Stimulated activated CD4-positive, alpha-beta T cell treated with anti-CD3 and anti-CD28 coated beads, Interleukin-4, amount 100 ng/mL, for 48 hours (primary cell): ENCODE measurements at places on chromosomes 6 and 20.

DNA sequence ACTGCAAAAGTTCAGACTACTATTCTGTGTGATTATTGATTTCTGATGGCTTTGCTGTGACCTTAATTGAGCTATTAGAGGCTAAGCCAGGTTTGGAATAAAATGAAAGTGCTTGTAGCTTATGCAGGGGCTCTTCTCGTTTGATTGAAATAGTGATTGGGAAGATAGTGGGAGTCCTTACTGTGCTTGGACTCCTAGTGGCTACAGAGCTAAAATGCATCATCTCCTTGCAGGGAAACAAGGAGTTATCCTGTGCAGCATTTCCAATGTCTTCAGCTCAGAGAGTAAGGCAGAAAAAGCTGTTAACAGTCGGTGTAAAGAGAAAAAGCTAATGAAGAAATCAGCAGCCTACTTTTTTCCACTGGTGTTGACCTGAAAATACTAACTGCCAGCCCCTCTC lies 173.5 kb downstream of the SLC35F1 start:
- no peak for DNase-seq

GRCh38 chr20:4918473-4918872 lies 82.8 kb downstream of the SLC23A2 start:
- DNase-seq: no peak

- no peak for DNase-seq
These were observed 150.3 kb downstream of the OTOR start for GRCh38 chr20:16898433-16898832.

- no peak for DNase-seq
These were observed 15.9 kb downstream of the HLA-DOA start for GRCh38 chr6:32993363-32993973.

DNA sequence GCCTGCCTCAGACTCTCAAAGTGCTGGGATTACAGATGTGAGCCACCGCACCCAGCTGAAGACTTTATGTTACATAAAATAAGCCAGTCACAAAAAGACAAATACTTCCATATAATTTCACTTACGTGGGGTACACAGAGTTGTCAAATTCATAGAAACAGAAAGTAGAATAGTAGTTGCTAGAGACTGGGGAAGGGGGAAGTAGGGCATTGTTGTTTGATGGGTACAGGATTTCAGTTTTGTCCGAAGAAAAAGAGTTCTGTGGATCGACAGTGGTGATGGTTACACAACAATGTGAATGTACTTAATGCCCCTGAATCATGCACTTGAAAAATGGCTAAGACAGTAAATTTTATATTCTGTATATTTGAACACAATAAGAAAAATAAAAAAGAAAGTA lies 41.6 kb upstream of the ANKEF1 start:
- no peak for DNase-seq

DNA sequence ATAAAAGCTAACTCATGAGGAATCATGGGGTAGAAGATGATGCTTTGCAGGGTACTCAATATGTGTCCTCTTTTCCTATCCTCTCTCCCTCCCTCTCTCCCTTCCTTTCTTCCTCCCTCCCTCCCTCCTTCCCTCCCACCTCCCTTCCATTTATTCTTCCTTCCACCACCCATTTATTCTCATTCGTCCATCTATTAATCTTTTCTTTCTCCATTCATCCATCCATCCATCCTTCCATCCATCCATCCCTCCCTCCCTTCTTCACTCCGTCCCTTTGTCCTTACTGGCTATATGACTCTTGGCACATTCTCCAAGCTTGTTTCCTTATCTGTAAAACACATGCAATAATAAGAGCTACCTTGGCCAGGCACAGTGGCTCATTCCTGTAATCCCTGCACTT lies 40.9 kb downstream of the ARHGAP40 start:
- no peak for DNase-seq

DNA sequence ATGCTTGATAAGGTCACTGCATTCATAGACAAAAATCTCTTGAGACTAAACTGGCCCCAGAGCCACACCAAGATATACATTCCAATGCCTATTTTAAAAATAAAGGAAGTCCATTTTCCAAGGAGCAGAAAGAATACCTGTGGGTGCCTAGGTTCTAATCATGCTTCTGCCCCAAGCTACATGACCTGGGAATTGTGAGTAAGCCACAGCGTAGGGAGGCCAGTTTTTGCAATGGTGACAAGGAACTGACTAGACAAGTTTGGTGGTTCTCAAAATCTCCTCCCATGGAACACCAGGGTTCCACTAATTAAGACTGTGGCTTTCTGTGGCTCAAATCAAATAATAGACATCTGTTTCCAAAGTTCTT lies 83.3 kb downstream of the GMDS start:
- DNase-seq: no peak

- no peak for DNase-seq
These were observed 56.7 kb upstream of the IRAK1BP1 start for GRCh38 chr6:78810698-78811097.

- peak; percentile 50 for DNase-seq
These were observed 6.7 kb downstream of the PSMA7 start for GRCh38 chr20:62136283-62137091.

DNA sequence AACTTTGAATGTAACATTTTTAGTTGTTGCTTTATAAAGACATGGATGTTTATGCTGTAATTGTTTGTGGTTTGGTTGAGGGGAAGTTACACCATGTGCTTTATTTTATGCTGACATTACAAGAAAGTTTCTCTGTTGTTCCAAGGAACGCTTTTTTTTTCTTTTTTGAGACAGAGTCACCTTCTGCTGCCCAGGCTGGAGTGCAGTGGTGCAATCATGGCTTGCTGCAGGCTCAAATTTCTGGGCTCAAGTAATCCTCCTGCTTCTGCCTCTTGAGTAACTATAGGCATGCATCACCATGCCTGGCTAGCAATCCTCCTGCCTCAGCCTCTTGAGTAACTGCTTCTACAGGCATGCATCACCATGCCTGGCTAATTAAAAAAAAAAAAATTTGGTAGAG lies 21.0 kb upstream of the IFNGR1 start:
- no peak for DNase-seq

GRCh38 chr20:50413088-50413500 lies 97.1 kb upstream of the PTPN1 start:
- DNase-seq: no peak

DNA sequence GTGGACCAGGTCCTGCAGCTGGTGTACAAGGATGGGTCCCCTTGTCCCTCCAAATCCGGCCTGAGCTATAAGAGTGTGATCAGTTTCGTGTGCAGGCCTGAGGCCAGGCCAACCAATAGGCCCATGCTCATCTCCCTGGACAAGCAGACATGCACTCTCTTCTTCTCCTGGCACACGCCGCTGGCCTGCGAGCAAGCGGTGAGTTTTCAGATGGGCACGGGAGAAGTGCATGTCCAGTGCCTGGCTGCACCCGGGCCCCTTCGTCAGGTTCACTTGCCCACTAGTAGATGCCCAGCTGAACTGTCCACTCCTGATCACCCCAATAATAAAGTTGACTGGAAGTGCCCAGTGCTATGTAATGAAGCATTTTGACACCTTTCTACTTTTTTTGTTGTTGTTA lies 48.3 kb upstream of the SLC22A1 start:
- no peak for DNase-seq

DNA sequence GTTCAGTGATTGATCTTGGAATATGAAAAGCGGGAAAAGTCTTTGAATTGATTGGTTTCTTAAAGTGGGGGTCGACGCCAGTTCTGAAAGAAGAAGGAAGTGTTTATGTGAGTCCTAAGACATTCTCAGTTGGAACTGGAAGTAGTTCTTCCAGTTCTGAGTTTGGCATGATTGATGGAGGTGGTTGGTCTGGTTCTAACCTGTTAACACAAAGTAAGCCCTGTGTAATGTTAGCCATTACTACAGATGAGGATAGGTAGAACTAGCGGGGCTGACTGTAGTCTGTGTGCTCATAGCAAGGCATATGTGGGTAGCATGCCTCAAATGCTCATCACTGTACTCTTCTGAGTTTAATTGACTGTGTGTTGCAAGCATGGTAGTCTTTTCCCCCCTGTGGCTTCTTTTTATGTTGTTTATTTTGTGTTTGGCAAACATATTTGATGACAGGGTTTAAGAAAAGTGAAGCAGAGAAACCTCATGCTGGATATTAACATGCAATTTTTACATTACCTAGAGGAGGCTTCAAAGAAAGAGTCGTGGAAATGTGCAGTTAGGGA lies 24.9 kb downstream of the CITED2 start:
- DNase-seq: no peak

DNA sequence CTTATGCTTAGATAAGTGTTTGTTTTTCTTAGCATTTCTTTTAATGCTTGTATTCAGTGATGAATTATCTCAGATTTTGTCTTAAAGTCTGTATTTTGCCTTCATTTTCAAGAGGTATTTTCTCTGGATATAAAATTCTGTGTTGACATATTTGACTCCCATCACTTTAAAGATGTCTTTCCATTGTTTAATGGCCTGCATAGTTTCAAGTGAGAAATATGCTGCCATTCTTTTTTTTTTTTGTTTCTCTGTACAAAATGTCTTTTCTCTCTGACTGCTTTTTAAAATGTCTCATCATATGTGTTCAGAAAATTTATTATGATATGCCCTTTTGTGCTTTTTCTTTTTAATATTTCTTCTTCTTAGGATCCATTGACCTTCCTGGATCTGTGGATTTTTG lies 578.0 kb upstream of the NOX3 start:
- no peak for DNase-seq

DNA sequence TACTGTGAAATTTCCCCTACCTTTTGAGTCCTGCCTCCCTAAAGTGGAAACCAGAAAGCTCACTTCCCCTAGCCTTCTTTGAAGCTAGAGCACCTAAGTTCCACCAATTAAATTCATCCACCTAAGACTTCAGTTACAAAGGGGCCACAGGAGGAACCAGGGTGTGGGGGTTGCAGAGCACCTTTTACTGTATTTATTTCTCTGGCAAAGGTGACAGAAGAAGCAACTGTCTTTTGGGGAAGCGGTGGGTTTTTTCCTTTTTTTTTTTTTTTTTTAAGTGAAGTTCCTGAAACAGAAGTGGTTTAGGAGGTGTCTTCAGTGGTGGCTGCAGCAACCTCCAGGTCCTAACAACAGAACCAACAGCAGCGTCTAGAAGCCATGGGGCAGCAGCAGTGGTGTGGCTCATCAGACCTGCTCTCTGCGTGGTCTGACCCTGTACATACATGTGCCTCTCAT lies 13.1 kb downstream of the PSMB9 start:
- no peak for DNase-seq

DNA sequence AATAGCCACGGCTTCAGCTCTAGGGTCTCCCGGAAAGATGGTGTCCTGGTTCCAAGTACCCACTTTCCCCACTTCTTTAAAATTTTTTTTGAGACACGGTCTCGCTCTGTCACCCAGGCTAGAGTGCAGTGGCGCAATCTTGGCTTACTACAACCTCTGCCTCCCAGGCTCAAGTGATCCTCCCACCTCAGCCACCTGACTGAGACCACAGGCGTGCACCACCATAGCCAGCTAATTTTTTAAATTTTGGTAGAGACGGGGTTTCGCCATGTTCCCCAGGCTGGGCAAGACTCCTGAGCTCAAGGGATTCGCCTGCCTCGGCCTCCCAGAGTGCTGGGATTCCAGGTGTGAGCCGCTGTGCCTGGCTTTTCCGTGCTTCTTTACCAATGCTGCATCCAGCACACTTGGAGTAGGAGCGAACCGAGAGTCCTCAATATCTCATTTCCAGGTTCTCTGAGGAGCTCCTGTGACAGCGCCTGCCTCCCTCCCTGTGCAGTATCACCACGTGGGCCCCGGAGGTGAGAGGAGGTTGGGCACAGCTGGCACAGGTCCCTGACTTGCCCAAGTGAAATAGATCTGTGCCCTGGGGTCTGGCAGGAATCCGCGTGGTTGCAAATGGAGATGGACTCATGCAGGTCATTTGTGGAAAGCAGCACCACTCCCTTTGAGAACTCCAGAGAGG lies 37.3 kb downstream of the EZR start:
- DNase-seq: no peak

DNA sequence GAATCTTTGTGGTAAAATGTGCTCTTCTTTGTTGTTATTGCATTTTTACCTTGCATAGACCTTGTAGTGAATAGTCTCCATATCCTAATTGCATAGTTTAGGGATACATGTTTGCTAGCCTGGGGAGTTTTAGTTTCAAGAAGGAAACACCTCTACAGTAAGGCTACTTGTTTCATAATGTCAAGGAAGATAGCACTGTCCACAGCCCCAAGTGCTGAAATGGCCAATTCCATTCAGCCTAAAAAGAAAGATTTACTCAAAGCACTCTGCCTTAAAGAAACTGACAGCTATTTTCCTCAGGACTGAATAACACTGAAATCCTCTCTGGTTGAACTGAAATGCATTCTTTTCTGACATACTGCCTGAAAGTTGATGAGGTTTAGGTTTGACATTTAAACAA lies 2.6 kb downstream of the HCRTR2 start:
- no peak for DNase-seq

DNA sequence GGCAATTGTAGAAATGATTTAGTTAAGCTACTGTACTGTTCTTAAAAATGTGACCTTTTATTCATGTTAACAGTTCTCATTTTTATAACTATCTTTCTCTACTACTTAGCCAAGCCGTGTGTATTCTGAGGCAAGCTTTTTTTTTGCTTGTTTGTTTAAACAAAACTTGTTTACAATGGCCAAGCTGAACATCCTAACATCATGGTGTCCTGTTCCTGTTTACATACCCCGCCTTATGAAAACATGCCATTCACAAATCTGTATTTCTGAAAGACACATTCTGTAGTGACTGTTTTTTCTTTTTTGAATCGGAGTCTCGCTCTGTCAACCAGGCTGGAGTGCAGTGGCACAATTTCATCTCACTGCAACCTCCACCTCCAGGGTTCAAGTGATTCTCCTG lies 140.9 kb downstream of the NCOA3 start:
- no peak for DNase-seq
